Retinal pigment epithelial cell (primary cell): ENCODE measurements at places on chromosomes 4 and X.

GRCh38 chr4:13481569-13481968, 2.6 kb downstream of the RAB28 start:
- DNase-seq = no peak

DNA sequence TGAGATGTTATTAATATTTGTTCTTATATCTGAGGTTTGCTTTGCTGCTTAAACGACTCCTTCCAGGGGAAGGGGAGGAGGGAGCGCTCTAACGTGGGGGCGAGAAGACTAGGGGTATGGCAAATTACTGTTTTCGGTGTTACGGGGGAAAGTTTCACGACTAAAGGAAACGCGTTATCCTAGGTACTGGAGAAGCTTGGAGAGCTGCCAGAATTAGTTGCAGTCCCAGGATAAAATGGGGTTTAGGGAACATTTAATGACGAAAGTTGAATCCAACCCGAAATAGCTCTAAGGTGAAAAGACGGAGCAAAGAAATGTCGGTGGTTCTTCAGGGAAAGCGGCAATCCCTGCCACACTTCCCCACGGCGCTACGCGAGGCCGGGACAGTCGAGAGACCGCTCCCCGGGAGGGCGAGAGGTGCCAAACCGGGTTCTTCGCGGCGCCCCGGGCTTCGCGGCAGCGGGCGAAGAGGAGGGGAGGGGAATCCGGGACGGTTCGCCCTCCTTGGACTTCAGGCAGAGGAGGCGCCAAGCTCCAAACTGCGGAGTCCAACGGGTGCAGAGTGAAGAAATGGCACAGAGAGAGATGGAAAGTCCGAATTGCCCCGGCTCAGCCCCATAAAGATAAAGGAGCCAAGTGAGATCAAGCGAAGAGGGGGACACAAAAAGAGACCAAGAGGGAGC, 724 bp downstream of the THOC2 start:
- no peak for DNase-seq

DNA sequence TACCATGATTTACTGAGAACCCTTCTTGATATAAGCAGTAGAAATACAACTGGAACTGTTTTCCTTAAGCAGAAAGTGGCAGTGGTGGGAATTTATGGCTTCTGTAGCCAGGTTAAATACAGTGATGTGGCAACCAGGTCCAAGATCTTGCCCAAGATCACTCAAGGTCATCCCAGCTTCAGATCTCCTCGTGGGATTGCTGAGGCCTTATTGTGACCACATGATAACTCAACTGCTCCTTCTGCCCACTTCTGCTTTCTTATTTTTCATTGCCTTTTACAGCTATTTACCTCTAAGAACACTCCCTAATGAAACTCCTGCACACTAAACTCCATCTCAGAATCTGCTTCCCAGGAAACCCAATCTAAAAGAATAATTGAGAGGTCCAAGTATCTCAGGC, 12.4 kb upstream of the CYBB start:
- DNase-seq = no peak

GRCh38 chr4:146343199-146343598, 128.9 kb downstream of the REELD1 start:
- DNase-seq = no peak

GRCh38 chr4:81684352-81684751, 212.6 kb upstream of the RASGEF1B start:
- no peak for DNase-seq

DNA sequence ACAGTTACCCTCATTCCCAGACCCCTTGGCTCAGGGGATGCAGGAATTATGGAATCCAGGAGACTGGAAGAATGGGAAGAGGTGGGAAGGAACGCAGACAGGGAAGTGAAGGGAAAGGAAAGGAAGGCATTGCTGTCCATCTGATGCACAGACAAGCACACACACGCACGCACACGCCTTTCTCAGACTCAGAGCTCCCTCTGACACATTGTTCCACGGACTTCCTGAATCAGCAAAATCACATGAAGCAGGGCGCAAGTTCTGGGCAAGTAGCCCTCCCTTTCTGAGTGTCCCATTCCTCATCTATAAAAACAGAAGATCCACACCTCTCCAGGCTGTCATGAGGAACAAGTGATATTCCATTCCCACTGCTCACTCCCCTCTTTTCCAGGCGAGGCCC, 13.2 kb downstream of the IQSEC2 start:
- DNase-seq = no peak

GRCh38 chr4:21139327-21139726, 439.1 kb downstream of the PACRGL start:
- DNase-seq = no peak

DNA sequence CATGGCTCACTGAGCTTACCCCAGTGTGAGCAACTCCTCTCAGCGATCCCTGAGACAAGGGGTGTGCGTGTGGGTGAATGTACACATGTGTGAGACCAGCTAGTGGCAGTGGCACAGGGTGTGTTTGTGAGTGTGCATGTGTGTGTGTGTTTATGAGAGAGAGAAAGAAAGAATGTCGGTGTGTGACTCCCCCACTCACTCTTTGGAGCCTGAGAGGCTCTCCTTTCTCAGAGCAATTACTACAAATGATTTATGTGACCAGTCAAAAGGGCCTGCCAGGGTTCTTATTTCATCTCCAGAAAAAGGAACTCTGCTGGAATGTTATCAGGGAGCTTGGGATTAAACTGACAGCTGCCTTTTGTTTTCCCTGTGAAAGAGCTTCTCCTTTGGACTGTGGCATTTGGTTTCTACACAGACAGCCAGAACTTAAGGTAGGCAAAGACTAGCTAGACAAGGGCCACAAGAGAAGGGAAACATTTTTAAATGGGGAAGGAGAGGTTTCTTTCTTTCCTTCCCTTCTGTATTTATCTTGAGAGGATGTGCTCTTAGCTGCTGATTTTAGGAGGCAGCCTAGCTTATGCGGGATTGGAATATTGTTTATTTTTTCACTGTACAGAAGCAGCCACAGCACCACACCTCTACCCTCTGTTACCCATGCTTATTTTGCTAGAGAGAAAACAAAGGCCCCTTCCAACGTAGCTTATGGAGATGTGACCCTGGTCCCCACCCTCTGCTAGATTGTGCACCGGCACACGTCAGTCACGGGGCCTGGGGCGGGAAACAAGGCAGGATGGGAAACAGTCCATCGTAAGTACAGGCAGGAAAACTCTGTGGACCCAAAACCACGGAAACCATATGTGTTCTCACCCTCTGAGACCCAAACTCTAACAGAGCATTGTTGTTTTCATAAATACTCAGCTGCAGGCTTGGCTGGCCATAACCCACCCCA, 143.5 kb downstream of the MGST2 start:
- no peak for DNase-seq

- DNase-seq = no peak
Observed at GRCh38 chr4:168614281-168615057, 117.6 kb downstream of the PALLD start.
